ENCODE measurements at places on chromosomes 1 and 21. TPM values are rescaled to one million over a fixed set of nuclear protein-coding genes. Genes with fewer than 3 reads are reported as not detected.

The LRRC71 gene
- total RNA-seq, result 0.13 TPM

The RHBDL2 gene
- 0.79 TPM for total RNA-seq

The PDZK1 gene
- total RNA-seq, result 0.75 TPM

The GPR153 gene
- total RNA-seq, result 7.9 TPM

The RNU1-4 gene
- total RNA-seq, result 1,390 TPM

The SELENBP1 gene
- total RNA-seq, result 125 TPM

The KCNA2 gene
- total RNA-seq, result not detected
